ENCODE measurements at places on chromosomes 2 and 18.
A peak's percentile ranks its signal among the peaks of the same experiment; 100 is the strongest.

DNA sequence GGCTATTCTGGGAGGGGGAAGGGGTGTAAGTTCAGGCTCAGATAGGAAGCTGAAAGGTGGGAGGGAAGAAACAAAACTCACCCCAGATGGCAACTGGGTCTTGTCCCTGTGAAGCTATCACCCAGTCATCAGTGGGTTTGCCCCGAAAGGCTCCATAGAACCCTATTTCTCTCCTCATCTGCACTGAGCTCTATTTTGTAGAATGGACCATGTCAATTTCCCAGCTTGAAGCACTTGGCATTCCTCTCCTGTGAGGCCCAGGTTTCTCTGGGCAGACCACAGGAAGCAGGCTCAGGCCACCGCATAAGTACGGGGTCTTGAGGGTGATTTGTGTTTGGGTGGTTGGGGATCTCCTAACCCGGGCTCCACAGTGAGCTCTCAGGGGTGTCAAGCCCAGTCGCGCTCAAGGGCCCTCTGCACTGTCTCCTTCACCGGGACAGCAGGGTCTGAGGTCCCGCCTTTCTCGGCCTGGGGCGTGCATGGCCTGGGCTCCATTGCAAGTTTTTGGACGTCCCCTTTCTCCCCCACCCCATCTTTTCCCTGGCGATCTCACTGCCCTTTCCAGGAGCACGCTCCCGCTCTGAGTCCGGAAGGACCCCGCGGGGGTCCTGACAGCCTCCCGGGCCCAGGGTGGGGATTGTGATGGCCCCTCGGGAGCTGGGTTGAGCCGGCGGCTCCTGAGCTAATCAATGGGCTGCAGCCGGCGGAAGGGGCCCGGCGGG, 27.3 kb upstream of the NOTO start:
- no peak for DNase-seq

- DNase-seq = no peak
Measured at GRCh38 chr2:520663-521340, 156.4 kb downstream of the TMEM18 start.

GRCh38 chr2:98772536-98772935, 41.6 kb upstream of the MGAT4A start:
- DNase-seq = peak; percentile 39

- no peak for DNase-seq
Measured at GRCh38 chr2:75140288-75140687, 59.0 kb downstream of the TACR1 start.

DNA sequence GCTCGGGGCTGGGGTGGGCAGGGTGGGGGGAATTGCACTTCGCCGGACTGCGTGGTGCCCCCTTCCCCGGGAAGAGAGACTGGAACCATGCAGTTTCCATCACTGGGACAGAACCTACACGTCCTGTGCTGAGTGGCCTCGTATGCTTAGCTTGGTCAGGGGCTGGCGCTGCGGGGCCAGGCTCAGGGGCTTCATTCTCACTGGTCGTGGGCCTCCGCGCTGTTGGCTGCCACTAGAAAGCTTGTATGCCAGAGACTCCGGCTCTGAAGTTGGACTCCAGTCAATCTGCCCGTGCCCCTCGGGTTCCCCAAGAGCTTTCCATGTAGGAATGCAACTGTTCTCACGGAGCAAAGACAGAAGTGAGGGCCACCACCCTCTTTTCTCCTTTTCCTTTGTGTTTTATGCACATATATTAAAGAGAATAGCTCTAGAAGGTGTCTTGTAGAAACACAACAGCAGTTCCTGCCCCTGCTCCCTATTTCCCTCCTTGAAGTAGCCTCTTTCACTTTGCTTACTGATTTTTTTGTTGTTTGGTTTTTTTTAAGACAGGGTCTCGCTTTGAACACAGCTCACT, 64.0 kb upstream of the YWHAQ start:
- DNase-seq = no peak

GRCh38 chr2:13005761-13006335, 289.1 kb downstream of the TRIB2 start:
- no peak for DNase-seq

DNA sequence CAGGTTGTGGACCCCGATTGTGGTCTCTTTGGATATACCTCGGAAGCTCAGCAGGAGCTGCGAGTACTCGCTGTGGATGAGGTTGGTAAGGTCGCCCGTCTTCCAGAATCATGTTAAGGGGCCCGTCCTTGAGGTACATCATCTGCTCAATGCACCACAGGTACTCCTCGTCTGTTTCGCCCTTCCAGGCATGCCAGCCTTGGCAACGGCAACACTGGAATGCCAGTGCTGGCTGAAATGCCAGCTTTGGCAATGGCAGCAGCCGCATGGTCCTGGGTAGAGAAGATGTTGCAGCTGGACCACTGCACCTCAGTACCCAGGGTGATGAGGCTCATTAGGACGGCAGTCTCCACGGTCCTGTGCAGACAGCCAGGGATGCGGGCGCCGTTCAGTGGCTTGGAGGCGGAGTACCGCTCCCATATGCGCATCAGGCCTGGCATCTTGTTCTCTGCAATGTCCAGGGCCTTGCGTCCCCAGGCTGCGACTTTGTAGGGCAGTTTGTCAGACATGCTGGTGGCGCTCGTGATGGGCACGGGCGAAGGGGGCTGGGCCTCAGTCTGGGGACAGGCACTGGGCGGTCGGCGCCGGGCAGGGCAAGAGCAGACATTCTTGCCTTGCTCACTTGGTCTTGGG, 122.2 kb upstream of the NXPH2 start:
- DNase-seq = no peak

DNA sequence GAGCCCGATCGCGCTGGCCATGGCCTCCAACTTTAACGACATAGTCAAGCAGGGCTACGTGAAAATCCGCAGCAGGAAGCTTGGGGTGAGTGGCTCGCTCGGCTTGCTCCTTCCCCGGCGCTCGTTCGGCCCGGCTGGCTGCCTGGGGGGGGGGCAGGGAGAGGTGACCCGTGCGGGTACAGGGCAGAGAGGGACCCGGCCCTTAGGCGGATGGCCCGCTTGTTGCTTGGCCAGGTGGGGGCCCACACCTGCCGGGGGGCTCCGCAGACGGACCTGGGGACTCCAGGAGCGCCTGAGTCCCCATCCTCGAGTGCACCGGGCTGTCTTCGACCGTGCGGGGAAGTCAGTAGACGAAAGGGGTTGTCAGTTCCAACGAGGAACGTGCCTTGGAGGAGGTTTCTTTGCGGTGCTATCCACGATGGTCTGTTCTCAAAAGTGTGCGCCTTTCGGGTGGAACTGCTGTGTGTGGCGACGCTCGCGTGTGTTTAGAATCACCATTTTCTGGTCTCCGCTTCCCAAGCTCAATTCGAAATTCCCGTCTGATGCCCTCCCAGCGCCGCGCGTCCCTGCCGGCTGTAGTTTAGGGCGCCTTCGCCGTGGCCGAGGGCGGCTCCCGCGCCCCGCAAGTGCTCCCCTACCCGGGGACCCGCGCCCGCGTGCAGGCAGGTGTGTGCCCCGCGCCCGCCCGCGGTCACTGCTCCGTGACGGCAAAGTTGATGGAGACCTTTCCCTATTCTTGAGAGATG, 711 bp downstream of the DOK6 start:
- no peak for DNase-seq

DNA sequence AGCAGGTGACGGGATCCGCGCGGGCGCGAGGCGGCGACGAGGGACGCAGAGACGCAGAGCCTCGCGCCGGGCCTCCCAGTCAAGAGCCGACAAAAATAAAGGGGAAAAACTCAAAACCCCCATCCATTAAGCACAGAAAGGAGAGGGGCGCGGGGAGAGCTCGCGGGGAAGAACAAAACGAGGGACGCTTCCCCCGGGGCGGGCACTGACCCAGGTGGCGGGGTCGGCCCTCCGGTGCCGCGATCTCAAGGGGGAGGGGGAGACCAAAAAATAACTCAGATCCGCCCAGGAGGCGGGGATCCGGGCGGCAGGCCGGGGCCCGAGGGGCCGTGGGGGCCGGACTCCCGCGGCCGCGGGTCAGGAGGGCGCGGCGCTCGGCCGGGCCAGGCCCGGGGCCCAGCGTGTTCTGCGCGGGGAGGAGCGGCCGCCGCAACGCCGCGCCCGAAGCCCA, 597 bp downstream of the RNF103 start:
- peak; percentile 68 for DNase-seq

GRCh38 chr2:46135958-46136357, 161.2 kb upstream of the EPAS1 start:
- no peak for DNase-seq

DNA sequence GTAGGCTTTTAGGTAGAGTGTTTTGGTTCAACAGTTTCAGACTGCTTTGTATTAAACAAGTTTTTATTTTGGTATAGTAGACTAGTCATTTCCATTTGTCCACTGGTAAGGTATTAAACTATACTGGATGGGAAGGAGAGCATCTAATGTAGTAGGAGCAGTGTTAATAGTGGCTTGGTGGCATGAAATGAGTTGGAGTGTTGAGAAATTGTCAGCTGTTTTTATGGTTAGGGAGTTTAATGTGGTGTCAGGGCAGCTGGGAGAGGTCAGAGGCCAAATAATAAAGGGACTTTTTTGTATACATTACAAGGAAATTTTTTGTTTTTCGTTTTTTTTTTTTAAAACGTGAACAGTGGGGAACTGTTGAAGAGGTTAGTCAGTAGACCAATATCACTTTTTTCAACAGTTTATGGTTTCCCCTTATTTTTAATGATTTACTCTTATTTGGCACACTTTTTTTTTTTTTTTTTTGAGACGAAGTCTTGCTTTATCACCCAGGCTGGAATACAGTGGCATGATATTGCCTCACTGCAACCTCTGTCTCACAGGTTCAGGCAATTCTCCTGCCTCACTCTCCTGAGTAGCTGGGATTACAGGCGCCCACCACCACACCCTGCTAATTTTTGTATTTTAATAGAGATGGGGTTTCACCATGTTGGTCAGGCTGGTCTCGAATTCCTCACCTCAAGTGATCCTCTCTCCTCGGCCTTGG, 21.2 kb downstream of the ACTR3 start:
- no peak for DNase-seq

DNA sequence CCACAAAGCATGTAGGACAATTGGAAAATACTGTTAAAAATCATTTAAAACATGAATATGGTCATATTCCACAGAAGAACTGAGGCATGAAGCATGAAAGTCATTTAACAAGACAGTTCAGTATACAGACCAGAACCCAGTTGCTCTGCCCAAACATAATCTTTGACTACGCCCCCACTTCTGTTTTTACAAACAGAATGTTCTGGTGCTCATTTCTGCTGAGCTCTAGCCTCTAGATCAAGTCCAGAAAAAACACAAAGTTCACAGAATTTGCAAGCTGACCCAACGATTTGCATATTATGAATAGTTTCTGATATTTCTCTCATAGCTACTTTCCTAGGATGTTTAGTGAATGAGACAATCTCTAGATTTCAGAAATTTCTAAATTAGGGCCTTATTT, 424.9 kb downstream of the PID1 start:
- DNase-seq = no peak

DNA sequence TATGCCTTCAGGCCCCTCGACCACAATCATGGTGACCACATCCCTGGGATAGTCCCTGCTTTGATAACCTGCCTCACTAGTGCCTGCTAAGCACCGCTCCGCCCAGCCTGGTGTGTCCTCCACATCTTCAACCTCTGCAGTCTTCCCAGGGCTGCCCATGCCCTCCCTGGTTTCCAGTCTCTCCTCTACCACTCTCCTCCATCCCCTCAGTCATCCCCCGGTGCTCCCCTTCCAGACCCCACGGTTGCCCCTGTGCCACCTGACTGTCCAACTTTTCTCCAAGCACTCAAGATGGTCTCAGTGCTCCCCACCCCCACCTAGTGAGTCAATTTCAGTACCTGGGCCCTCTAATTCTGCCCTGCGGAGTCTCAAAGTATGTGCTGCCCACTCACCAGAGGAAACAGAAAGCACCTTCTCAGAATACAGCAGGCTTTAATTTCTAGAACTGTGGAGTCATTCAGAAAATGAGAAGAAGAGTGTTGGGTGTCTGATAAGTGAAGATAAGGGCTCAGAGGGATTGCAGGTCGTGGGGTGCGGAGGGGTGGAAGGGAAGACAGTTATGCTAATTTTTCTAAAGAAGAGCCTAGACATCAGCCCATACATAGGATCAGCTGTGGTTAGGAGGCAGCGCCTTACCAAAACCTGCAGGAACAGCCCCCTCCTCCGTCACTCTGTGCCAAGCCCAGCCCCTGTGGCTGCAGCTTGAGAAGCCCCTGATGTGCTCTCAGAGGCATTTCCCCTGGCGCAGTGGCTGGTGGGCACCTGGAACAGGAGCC, 53.6 kb upstream of the CAB39 start:
- DNase-seq = no peak

DNA sequence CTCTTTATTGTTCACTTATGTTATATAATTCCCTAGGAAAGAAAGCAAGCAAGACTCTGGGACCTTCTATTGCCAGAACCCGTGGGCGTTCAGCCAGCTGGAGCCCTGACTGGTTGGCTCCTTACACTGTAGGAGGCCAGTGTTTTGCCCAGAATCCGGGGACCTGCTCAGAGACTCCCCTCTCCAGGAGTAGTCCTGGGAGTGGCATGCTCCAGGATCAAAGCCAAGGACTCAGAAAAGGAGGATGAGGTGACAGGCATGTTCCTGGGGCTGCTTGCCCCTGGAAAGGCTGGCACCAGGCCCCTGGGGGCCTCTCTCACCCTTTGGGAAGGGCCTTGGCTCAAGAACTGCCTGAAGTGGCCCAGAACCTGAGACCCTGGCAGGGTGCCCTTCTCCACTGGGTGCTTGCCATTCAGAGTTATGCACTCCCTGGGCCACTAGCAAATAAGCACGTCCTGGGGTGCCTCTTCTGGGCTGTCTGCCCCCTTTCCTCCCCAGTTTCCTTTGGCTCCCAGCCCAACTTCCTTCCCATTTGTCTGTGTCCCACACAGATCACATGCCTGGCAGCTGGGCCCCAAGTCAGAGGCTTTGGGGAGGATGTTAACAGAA, 19.6 kb upstream of the KIF3C start:
- DNase-seq = peak; percentile 95

- peak; percentile 1 for DNase-seq
Measured at GRCh38 chr2:182717416-182717815, 1.4 kb downstream of the DNAJC10 start.

GRCh38 chr18:320155-320554, 52.3 kb upstream of the THOC1 start:
- DNase-seq = no peak

DNA sequence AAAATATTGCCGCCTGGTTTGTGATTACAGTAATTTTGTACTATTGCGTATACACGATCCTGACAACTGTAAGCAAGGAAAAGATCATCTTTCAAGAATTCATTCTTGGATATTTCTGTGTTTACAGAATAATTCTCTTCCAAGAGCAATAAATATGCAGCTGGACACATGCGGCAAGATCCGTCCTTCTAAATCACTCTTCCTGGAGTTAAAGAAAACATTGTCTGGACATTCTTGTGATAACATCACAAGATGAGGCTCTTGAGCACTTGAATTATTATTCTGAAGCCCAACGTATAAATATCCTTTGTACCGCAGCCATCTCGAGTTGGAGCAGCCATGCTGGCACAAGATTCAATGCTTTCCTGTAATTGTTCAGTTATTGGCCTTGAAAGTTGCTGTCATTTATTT, 9.9 kb downstream of the FHL2 start:
- DNase-seq = no peak

- no peak for DNase-seq
Measured at GRCh38 chr2:30978044-30978443, 160.2 kb downstream of the GALNT14 start.

GRCh38 chr2:199850718-199851500, at the start of gene FTCDNL1:
TSS of gene FTCDNL1 (minus strand) at chr2:199851192. CDS start at chr2:199848962, 2,230 bp downstream.
- peak; percentile 83 for DNase-seq

GRCh38 chr2:240358821-240359397, 76.6 kb upstream of the GPC1 start:
- DNase-seq = no peak

- no peak for DNase-seq
Measured at GRCh38 chr2:142649581-142649980, 227.9 kb upstream of the KYNU start.

Measured in suppressor macrophage (primary cell).